NCI-H1105 (cell line): ENCODE measurements at places on chromosomes 16 and 17.

- DNase-seq: no peak
Observed at GRCh38 chr16:88368036-88368435, 14.7 kb upstream of the ZNF469 start.

DNA sequence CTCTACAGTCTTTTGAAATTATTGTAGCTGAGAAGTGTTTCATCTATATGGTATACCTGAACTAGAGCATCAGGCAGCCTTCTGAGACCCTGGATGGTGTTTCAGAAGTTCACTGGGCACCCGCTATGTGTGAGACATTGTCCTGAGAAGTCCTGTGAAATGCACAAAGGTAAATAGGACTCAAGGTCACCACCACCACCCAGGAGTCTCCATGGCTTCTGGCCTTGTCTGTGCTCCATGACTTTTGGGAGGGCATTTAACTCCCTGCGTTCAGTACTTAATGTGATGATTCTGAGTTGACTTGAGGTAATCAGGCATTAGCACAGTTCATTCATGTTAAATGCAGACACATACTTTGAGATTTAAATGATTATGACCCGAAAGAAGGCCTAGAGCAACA, 1.1 kb downstream of the MLYCD start:
- DNase-seq: no peak

GRCh38 chr16:84603140-84603816, 14.6 kb downstream of the COTL1 start:
- DNase-seq: no peak

GRCh38 chr16:54582631-54583250, 296.2 kb upstream of the IRX3 start:
- no peak for DNase-seq

- no peak for DNase-seq
Observed at GRCh38 chr16:51761001-51761400, 609.9 kb upstream of the SALL1 start.

GRCh38 chr16:53537626-53538025, 34.6 kb upstream of the AKTIP start:
- DNase-seq: no peak

GRCh38 chr16:3158510-3159314, 23.9 kb downstream of the ZNF213 start:
- DNase-seq: no peak

GRCh38 chr17:67324330-67324729, 42.0 kb downstream of the PSMD12 start:
- DNase-seq: no peak

DNA sequence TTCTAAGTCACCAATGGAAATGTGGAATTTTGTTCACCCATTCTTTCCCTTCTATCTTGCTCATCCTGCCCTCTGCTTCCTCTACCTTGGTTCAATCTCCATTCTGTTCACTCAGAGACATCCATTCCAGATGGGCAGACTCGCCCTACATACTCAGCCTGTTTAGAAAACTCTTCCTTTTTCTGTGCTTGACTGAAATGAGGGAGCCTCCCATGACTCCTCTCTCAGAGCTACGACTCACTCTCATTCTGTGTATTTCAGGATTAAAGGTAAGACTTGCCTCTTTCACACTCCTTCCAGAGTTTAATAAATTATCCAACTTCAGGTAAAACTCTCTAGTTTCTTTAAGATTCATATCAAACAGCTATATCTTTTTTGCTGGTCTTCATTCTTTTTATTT, 182.8 kb downstream of the HS3ST3A1 start:
- DNase-seq: no peak

DNA sequence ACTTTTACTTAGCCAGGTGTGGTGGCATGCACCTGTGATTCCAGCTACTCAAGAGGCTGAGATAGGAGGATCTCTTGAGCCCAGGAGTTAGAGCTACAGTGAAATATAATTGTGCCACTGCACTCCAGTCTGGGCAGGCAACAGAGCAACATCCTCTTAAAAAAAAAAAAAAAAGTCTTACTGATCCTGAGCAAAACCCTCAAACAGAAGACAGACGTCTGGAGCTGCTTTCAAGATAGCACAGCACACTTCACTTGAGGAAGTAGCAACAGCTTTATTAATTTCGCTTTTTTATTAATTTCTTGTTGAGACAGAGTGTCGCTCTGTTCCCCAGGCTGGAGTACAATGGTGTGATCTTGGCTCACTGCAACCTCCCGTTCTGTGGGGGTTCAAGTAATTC, 10.2 kb upstream of the GGA2 start:
- DNase-seq: no peak

DNA sequence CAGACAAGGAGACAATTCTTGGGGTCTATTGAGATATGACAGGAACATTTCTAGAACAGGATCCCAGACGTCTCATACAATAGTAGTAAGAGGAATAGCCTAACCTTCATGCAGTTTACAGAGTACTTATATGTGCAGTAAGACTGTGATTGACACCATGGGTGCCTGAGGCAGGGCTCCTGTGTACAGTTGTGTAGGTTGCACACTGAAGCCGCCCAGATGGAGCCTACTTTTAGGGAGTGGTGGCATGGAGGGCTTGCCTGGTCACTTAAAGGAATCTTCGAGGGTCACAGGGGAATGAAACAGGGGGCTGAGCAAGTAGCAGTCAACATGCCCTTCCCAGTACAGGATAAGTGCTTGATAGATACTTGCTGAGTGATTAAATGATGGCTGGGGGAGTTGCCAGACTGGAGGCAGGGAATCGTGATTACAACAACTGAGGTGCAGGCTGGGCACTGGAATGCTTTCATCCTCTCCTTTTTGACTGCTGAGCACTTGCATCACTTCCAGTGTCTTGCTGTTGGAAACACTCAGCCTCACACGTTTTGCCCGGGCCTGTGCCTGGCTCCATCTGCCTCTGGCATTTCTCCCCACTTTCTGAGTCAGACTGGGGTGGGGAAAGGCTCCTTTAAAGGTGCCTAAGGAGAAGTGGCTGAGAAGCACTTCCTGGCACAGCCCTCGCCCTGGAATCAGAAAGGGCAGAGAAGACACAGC, 71.0 kb downstream of the COPRS start:
- no peak for DNase-seq

DNA sequence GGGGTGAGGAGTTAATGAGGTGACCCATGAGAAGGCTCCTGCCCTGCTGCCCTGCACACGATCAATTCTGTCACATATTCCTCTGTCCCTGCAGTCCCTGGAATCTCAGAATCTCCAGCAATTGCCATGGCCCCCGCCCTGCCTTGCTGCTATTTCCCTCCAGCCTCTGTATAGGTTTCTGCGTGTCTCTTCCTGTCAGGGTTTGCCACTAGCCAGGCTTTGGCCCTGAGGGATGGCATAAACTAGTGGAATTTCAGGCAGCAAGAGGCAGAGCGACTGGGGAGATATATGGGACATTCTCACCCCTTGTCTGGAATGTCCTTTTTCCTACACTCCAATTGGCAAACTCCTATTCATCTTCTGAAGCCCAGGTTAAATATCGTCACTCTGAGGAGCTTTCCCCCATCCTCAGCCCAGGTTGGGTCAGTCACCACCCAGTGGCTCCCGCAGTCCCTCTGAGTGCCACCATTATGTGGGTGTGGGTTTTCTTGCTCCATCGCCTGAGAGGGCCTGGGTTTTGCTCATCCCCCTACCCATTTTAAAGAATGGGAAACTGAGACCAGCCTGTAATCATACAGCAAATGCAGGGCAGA, 15.5 kb upstream of the NATD1 start:
- DNase-seq: no peak

DNA sequence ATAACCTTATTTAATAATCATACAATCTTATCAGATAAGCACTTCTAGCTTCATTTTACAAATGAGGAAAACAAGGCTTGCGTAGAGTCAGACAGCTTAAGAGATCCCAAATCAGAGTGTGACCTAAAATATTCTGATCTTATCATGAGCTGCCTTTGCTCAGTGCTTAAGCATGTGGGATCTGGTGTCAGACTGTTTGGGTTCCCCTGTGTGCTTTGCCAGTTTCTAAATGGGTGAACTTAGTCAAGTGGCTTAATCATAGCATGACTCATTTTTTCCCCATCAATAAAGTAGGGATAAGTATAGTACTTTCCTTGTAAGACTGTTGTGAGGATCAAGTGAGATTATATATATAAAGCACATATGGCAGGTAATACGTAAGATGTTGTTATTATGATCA, 612.6 kb upstream of the C16orf82 start:
- DNase-seq: no peak

DNA sequence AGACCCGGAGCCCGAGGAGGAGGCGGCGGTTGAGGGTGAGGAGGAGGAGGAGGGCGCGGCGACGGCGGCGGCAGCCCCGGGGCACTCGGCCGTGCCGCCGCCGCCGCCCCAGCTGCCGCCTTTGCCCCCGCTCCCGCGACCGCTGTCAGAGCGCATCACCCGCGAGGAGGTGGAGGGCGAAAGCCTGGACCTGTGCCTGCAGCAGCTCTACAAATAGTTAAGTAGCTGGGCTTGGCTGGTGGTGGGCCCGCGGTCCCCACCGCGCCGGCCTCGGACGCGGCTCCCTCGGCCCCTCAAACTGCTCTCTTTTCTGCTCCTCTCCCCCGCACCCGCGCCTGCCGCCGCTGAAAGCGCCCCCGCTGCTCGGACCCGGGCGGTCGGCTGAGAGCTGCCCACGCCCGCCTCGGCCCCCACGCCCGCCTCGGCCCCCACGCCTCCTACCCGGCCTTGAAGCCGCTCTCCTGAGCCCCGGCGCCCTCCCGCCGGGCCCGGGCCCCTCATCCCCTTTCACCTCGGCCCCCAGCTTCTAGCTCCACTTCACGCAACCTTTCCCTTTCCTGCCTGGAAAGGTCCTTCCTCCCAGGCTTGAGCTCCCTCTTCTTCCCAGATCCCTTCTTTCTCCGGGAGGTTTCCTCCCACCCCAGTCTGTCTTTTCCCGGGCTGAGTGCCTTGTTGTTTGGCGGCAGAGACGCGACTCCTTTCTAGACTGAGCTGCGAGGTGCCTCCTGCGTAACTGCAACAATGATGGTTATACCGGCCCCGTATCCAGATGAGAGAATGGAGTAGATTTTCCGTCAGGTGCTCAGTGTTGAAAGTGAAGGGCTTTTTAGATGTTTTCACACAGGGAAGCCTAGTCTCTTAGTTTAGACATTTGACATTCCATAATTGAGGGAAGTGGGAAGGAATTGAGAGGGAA, 850 bp downstream of the PPM1E start:
- DNase-seq: peak; percentile 22

DNA sequence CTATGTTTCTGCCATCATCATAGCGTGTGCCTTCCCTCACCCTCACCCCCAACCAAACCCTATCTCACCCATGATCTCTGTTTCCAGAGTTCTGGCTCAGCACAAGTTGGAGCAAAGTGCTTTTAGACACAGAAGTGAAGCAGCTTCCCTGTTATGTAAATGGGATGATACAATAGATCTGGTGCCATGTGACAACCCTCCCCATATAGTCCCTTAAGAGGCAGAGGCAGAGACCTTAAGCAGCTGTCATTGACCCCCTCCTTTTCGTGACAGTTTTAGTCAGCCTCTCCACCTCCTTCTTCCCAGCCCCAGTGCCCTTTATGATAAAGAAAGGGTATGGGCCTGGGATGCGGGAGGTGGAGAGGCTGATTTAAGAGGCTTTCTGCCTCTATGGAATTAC, 40.3 kb upstream of the MED13 start:
- no peak for DNase-seq

DNA sequence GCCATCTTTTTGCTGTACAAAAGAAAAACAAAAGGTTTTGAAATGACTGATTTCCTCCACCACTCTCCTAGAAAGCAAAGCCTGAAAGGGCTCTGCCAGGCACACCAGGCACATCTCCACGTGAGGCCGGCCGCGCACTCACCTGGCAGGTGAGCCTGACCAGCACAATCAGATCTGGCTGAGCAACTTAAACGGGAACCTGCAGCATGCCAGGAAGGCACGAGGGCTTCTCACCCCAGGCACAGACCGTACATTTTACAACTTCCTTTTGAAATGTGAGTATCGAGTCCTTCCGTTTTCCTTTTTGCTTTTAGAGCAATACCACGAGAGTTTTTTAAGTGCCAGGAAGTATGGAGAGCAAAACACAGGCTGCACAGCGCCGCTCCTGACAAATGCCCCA, 22.5 kb downstream of the SLC38A10 start:
- no peak for DNase-seq

- DNase-seq: no peak
Observed at GRCh38 chr17:48322060-48322459, 108.0 kb downstream of the SKAP1 start.

GRCh38 chr17:60888812-60889709, 211.4 kb downstream of the BCAS3 start:
- DNase-seq: no peak

DNA sequence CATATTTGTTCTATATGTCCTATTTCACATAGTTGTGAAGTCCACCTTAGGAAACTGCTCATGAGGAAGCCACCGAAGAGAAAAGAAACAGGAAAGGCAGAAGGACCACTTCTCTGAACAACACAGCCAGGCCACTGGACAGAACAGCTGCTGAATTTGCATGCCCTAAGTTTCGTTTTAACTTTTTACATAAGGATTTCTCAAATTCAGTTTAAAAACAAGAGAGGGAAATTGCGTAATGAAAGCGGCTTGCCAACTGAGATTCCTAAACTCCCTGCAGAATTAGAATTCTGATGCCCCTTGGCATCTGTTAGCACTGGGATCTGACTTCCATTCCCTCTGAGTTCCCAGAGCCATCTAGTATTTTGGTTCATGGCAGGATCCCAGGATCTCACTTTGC, 5.0 kb upstream of the CCL8 start:
- no peak for DNase-seq

DNA sequence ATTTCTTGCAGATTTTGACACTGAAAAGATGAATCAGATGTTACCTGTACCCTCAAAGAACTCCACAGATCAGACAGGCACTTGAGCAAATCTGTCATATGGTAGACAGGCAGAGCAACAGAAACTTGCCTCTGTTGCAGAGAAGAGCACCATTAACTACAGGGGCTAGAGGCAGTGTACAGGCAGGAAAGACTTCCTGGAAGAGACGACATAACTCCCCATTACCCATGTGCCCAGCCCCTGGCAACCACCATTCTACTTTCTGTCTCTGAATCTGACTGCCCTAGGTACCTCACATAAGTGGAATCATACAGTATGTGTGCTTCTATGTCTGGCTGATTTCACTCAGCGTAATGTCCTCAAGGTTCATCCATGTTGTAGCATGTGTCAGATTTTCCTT, 15.5 kb downstream of the GFOD2 start:
- no peak for DNase-seq

DNA sequence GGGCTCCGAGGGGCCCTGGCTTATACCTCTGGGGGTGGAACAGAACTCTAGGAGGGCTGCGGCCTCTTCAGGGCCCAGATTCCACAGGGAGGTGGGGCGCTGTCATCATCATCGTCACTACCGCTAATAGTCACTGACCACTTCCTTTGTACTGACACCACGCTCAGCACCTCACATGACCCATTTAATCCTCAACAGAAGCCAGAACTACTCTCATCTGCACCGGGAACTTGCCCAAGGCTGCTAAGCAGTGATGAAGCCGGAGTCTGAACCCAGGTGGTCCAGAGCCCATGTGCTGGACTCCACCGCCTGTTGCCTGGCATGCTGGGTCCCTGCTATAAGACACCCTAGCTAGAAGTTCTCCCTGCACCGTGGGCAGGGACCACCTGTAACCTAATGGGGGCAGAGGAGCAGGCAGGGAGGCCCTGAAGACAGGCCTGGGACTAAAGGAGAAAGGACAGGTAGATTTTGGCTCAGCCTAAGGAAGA, 12.0 kb downstream of the UNC13D start:
- DNase-seq: no peak

- no peak for DNase-seq
Observed at GRCh38 chr16:70160821-70161220, 12.8 kb upstream of the CLEC18C start.

GRCh38 chr16:72797621-72798020, 250.3 kb downstream of the ZFHX3 start:
- no peak for DNase-seq

GRCh38 chr17:83180996-83181481, 101.6 kb downstream of the METRNL start:
- no peak for DNase-seq
